ENCODE measurements at places on chromosomes 7 and 10.
A peak's percentile ranks its signal among the peaks of the same experiment; 100 is the strongest.

DNA sequence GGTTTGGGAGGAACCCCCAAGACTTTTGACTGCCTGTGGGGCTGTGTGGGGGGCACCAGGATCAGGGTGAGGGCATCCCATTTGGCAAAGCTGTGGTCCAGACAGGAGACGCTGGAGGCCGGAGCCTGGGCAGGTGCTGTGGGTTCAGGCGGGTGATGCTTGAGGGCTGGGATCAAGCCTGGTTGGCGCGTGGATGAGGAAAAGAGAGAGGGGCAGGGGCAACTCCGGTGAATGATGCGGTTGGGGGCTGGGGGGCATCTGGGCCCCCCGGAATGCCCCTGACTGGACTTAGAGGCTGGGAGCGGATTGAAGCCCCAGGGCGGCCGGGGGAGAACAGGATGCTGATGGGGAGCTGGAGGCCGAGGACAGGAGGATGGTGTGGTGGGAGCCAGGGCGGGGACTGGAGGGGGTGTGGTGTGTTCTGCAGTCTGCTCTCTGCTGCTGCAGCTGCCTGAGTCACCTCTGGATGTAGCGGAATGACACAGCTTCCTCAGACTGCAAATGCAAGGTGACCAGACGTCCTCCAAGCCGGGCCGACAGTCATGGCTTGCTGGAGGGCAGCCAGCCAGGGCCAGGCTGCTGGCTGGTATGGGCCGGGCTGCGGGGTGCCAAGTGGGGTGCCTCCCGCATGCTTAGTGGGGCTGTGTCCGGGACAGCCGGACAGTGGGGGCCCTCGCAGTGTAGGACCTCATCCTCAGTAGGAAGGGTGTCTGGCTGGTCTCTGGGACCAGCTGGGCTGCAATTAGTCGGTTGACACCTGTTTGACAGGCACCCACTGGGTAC is 3.2 kb downstream of the MAFK start:
- peak; percentile 66 for DNase-seq

DNA sequence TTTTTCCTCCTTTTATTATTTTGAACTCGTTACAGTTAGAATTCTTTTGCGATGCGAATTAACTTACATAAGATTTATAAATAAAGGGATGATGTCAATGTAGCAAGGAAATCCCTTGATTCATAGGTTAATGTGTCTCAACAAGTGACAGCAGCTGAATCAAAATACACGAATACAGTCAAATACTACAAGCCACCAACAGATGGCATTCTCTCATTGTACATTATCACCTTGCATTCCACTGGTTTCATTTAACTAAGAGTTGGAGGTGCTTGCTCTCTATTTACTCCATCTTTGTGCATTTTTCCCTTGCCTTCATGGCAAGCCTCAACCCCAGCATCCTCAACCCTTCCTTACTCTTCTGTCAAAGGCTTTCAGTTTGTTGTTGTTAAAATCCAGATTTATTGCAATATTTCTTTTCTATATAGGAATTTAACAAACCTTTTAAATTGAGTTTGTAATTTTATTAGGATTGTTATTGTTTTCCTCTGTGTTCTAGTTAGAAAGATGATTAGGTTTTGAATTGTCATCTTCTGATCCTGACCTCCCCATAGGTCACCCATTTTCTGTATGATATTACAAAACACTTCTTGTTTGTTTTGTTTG is 78.3 kb downstream of the SLC25A40 start:
- DNase-seq = no peak

DNA sequence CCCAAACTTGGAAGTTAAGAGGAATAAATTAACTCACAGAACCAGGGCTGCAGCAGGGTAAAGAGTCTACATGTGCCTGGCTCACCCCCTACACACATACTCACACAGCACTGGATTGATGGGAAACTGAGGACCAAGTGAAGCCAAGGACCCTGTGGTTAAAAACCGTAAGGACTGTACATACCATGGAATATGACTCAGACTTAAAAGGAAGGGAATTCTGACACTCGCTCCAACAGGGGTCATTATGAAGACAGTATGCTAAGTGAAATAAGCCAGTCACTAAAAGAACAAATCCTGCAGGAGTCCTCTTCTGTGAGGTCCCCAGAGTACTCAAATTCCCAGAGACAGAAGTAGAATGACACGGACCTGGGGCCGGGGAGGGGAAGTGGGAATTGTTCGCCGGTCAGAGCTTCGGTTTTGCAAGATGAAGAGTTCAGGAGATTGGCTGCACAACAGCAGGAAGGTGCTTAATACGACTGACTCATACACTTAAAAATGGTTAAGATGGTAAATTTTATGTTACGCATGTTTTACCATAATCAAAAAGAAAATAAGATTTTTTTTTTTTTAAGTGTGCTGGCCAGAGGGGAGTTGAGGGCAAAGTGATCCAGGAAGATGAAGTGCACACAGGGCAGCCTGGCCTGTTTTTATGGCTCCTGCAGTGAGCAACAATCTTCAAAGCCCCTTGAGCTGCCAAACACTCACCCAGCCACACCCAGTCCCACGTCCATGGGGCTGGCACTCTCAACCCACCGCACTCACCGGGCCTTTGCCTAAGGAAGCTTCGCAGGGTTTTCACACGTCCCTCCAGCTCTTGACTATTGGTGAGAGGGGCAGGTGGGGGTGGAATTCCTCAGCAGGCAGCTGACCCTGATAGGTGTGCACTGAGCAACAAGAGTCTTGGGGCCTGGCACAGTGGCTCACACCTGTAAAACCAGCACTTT is 26.4 kb downstream of the DRGX start:
- no peak for DNase-seq

DNA sequence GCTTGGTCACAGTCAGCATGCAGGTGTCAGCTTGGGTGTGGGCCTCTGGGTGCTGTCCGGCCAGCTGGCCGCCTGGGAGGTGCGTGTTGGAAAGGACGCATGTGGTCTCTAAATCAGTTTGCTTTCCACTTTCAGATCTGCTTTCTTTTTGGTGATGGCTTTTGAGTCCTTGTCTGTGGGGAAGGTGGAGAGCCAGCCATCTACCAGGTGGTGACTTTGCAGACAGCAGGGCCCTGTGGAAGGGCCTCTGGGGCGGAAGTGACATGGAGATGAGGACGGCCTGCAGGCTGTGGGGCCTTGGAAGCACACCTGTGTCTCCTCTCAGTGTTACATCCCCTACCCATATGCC is 59.4 kb downstream of the WDR37 start:
- no peak for DNase-seq

DNA sequence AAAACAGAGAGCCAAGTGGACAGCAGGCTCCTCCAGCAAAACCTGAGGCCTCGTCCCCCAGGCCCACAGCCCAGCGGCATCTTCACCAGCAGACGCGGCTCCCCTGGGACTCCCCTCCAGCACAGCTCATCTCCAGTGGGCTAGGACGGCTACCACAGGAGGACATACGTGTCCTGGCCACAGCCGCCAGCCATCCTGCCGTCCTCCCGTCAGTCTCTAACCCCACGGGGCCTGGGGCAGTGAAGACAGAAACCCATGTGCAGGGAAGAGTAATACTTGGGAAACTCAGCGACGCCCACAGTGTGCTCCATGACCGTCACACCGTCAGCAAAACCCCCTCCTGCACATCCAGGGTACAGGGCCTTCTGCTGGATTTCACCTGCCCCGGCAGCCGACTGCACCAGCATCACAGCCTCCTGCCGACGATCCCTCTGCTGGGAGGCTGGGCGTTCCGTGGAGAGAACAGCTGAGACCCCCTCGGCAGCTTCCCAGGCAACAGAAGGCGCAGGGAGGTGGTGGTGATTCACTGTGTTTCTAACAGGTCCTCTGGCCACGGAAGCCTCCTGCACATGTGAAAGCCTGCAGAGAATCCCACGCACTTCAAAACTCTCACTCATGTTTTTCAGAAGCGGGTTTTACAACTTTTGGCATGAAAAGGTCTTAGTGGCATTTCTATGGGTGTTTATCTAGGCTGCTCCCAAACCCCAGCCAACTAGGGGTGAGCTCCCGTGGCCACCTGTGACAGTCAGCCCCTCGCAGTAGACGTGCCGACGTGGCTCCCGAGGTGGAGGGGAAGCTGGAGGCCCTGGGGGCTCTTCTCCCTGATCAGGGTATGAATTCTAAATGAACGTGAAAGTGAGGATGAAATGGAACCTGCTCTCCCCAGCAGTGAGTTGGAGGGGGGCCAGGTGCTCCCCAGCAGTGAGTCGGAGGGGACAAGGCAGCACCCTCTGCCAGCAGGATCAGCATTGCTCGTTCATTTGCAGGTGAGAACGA is 513.5 kb downstream of the PTPRN2 start:
- no peak for DNase-seq

DNA sequence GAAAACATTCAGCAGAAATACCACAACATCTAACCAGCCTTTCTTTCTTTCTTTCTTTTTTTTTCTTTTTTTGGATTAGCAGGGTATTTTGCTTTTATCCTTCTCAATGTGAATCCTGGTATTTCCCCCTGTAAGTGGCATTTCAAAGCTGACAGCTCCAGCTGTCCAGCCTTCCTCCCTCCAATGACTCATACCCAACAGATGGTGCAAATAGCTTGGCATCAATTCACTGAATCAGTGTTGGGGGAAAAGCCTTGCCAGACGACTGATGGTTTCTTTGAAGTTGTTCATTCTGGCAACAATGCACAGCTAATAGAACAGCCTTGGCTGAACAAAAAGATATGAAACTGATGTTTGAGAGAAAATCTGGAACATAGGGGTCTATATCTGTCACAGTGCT is 316.8 kb upstream of the STEAP1 start:
- no peak for DNase-seq

DNA sequence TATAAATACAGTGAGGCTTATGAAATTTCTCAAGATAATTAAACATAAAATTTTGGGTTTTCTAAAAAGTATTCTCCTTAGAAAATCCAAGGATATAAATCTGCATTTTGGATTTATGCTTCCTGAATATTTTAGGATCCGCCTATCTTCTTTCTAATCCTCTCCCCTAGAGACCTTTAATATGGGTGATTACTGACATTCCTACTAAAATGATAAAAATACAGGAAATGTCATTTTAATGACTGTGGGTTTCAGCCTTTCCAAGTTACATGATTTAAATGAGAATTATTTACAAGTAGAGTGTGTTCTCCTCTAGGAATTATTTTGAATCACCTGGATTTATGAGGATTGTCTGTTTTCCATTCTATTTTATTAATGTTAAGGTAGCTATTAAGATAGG is 150.4 kb downstream of the C7orf25 start:
- DNase-seq = no peak

Data from thyroid gland (tissue), 4 donors.